ENCODE measurements at places on chromosomes 7 and 10.

DNA sequence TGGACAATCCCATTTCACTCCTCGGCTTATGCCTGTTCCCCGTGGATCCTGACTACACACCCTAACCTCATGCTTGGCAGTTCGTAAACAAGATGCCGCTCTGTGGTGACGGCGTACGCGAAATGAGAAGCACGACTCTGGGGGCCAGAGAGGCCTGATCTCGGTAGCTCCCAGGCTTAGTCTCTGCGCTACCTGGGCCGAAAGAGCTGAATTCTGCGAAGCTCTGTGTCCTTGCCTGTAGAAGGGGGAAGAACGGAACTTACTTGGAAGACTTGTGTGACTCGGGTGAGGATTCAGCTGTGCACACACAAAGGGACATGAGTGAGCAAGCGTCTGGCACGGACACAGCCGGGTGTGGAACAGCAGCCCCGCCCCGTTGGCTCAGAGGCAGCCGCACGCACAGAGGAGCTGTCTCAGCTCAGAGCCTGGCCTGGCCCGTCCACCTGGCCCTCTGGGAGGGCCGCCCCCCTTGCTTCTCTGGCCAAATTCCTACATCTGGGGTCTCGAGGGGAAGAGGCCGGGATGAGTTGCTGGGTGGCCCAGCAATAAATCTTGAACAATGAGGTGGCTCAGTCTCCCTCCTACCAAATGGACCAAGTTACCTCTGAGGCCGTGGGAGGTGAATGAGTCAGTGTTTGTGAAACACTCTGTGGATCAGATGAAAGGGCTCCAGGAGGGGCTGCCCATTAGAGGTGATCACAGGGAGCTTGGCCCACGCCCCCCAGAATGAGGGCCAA is 83.8 kb downstream of the PDGFA start:
- no peak for DNase-seq

DNA sequence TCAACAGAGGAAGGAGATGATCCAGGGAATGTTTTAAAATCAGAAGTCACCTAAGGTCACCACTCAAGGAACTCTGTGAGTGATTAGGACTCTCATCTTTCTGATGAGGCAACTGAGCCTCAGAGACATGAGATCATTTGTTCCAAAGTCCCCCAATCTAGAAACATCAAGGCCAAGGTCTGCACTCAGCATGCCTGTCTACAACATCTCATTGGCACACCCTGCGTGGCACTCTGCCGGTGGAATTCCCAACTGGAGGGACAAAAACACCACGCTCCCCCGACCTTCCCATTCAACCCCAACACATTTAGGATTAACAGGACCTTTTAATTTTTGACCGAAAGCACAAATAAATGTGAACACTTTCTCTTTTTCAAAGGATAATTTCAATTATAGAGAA is 31.4 kb downstream of the CPXM2 start:
- no peak for DNase-seq

- DNase-seq: no peak
These were observed 685.7 kb upstream of the IGFBP3 start for GRCh38 chr7:46606761-46607160.

GRCh38 chr7:128945668-128946366 is 8.1 kb downstream of the IRF5 start:
- no peak for DNase-seq

DNA sequence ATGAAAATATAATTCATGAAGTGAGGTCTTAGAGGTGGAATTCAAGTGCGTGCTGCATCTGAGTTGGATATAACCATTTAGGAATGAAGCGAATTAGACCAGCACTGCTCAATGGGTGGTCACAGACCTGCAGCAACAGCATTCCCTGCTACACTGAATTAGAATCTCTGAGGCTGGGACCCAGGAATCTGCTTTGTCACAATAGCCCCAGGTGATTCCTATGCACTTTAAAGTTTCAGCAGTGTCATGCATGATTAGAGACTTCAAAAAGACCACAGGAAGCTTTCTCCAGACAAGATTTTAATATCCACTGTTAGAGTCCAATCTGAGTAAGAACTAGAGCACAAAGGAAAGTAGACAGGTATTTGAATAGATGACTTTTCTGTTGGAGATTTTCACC is 352.8 kb upstream of the VSTM2A start:
- DNase-seq: no peak

DNA sequence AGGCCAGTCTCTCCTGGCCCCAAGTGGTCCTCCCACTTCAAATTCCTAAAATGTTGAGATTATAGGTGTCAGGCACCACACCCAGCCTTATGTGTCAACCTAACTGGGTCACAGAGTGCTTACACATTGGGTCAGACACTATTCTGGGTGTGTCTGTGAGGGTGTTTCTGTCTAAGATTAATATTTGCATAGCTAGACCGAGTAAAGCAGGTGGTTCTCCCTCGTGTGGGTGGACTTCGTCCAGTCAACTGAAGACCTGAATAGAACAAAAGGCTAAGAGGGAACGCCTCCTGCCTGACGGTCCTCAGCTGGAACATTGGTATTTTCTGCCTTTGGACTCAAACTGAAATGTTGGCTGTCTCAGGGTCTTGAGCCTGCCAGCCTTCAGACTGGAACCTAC is 11.5 kb downstream of the PPIF start:
- no peak for DNase-seq

DNA sequence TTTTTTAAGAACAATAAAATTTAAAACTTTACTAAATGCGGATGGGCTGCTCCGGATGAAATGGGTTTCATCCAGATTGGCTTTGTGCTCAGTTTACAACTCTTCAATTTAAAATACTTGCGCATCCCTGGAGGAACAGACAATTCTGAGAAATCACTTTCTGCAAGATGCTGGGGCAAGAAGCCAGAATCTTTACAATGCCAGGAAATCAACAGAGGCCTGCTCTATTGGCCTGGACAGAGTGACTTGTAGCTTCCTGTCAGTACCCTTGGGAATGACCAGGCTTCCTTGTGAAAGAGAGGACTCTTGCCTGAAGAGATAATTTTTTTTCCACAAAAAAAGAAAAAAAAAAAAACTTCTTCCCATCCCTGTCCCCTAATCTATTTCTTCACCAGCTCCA is 3.9 kb upstream of the FAM13C start:
- DNase-seq: no peak

- DNase-seq: no peak
These were observed 26.0 kb downstream of the MKRN1 start for GRCh38 chr7:140453273-140453672.

GRCh38 chr7:105309235-105310169 is 79.2 kb downstream of the SRPK2 start:
- DNase-seq: no peak

DNA sequence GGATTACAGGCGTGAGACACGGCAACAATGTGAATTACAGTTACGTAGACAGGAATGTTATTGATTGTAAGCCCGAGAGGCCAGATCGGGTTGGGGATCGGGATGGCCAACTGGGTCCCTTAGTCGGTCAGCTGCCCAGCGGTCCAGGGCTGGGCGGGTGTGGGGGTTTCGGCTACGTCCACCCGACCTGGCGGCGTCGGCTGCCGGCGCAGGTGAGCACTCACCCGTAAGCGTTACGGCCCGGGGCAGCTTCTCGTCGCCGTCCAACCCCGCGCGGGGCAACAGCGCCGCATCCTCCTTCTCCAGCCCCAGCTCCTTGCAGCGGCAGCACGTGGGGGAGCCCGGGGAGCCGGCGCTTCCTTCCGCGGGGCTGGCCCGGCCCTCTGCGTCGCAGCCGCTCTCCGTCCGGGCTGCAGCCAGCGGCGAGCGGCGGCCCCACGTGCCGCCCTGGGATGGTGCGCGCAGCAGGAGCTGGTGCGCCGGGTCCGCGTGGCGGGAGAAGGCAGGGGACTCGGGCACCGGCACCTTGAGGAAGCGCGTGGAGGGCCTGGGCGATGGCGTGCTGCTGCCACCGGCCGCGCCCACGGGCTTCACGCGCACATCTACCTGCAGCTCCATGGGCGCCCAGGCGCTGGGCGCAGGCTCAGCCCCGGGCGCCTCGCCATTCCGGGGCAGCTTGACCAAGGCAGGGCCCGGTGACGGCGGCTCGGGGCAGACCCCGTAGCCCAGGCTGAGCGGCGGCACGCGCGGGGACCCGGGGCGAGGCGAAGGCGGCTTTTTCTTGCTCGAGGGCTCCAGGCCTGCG is 609 bp downstream of the KLRG2 start:
- DNase-seq: no peak

GRCh38 chr7:107879400-107880035 is 11.5 kb upstream of the DLD start:
- no peak for DNase-seq

- DNase-seq: no peak
These were observed 108.9 kb downstream of the UPF2 start for GRCh38 chr10:11933577-11934223.

DNA sequence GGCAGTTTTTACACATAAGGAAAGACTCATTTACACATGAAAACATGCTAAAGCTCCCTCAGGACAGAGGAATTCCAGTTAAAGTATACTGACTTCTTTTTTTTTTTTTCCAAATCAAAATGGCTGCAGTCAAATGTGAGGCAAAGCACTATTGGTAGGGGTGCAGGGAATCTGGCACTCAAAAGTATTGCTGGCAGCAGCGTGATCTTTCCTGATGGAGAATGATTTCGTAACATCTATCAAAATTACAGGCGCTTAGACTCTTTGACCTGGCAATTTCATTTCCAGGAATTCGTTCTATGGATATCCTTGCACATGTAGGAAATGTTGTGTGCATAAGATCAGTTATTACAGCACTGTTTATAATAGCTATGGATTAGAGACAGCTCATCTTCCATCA is 65.7 kb downstream of the VSTM4 start:
- no peak for DNase-seq

- no peak for DNase-seq
These were observed 21.7 kb upstream of the PCGF5 start for GRCh38 chr10:91198781-91199180.

DNA sequence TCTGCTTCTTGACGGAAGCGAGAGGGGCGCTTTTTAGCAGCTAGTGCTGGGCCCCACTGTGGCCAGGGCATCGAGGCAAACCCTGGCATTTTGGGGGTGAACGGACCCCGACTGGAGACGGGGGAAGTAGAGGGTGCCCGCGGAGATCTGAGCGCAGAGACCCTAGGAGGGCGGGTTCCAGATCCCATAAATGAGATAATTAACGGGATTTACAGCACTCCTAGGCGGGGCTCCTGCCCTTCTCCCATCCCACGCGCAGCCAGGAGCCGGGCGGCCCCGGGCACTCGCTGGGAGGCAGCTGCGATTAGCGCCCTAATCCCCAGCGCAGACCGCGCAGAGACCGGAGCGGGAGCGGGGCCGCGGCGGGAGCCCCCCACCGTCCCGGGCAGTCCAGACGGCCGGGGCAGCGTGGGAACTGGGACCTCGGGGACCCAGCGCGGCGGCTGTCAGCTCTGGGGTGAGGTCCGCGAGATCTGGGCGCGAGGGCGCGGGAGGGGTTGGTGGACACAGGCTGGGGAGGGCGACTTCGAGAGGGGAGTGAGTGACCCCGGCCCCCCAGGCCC is 735 bp downstream of the JCAD start:
- DNase-seq: no peak

DNA sequence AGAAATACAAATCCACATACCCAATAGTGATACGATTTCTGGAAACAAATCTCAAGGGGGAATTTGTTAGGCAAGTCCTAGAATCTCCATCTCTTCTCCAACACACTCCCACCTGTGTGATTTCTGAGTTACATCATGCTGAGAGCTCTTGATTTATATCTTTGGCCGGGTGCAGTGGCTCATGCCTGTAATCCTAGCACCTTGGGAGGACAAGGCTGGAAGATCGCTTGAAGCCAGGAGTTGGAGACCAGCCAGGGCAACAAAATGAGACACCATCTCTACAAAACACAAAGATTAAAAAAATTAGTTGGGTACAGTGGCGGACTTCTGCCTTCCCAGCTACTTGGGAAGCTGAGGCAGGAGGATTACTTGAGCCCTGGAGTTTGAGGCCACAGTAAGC is 1.5 kb upstream of the MTPN start:
- no peak for DNase-seq

DNA sequence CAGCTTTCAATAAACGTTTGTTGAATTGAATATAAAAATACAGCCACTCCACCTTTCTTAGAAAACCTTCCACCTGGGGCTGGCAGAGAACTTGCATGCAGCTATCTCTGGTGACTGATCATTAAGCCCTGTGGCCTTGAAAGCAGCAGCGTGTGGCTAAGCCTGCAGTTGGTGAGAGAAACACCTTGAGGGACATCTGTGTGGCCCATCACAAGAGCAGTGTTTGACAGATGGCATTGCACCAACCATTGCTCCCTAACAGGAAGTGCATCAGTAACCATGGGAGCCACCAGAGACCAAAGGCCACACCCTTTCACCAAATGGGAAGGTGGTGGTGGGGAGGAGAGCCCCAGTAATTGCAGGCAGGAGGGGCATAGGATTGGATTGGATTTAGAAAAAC is 22.4 kb downstream of the RHOBTB1 start:
- no peak for DNase-seq

DNA sequence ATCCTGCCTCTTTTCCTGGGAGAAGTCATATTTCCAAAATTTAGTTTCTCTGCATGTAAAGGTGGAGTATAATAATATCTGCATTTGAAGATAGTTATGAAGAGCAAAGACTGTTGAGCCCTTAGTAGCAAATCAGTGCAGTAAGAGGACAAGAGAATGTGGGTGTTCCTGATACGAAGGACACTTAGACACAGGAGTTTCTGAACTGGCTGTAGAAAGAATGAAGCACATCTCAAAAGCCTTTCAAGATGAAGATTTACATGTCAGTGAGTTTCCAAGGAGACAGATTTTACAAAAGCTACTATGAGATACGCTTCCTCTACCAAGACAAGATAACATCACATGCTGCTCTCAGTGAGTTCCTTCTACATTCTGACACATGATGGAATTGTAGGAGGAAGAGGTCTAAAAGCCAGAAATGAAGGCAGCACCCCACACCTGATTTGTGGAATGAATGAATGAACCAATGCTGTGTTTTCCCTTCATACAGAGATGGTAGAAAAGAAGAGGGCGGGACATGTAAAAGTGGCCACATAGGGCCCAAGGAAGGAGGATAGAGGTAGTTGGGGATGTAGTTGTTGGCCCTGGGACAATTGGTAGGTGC is 173.6 kb upstream of the PDE1C start:
- no peak for DNase-seq

- DNase-seq: no peak
These were observed 339.1 kb downstream of the ATRNL1 start for GRCh38 chr10:115432188-115432819.

DNA sequence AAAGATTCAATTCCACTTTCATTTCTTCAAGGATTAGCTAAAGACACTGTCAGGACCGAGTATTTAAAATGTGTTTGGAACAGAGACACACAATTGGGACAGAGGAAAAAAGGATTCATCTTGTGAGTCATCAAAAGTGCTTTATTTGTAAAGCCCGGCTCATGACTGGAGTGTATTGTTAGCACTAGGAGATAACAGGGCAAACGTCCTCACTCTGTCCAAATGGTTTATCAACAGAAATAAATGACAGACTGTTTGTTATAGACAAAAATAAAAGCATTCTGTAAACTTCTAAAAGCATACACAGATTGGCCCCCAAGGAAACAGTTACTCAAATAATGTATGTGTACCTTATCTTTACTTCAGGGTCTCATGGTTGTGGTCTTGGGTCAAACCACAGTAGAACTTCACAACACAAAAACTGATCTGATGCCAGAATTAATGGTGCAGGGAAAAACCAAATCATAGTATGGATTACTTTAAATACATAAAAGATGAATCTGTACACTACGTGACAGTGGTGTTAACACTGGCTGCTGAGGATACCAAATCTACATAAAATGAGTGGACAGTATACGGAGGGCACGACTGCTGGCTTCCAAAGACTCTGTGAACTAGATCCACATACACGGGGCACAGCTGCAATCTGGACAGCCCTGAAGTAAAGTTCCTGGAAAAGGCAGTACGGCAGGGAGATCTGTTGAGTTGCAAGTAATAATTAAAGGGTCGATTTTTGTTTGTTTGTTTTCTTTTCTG is 179.4 kb downstream of the PIP4K2A start:
- no peak for DNase-seq

- no peak for DNase-seq
These were observed 6.4 kb upstream of the IGFBP1 start for GRCh38 chr7:45881759-45882464.
